Esophagus squamous epithelium (tissue), 5 donors: ENCODE measurements at places on chromosomes 11 and 22. TPM values are rescaled to one million over a fixed set of nuclear protein-coding genes. Genes with fewer than 3 reads are reported as not detected.

- H3K4me1 ChIP-seq = no peaks in the 10 kb centered on the region
- no peaks in the 10 kb centered on the region for H3K27me3 ChIP-seq
- no peak for DNase-seq
- no peaks in the 10 kb centered on the region for H3K36me3 ChIP-seq
Measured at GRCh38 chr11:22688914-22689313, 22.5 kb downstream of the GAS2 start.

ZDHHC5 gene
- total RNA-seq = 98.4 TPM

GRCh38 chr11:19577976-19578619 is 134.5 kb upstream of the NAV2 start:
- no peak for DNase-seq
- no peaks in the 10 kb centered on the region for H3K27me3 ChIP-seq
- H3K36me3 ChIP-seq = no peaks in the 10 kb centered on the region
- H3K4me1 ChIP-seq = peaks cover 8% of the 10 kb centered on the region

CAPN5 gene
- total RNA-seq = 15.9 TPM

- peaks cover 3% of the 10 kb centered on the region for H3K27me3 ChIP-seq
- no peak for DNase-seq
- no peaks in the 10 kb centered on the region for H3K4me1 ChIP-seq
- no peak overlapping the region for H3K4me3 ChIP-seq
Measured at GRCh38 chr22:33049119-33049729, 9.0 kb downstream of the SYN3 start.

- H3K27me3 ChIP-seq = no peaks in the 10 kb centered on the region
- no peak overlapping the region for H3K4me3 ChIP-seq
- H3K36me3 ChIP-seq = no peaks in the 10 kb centered on the region
Measured at GRCh38 chr11:113977701-113978100, 2.8 kb downstream of the HTR3A start.

GRCh38 chr11:3222941-3223915 is 4.6 kb upstream of the MRGPRG start:
- no peak overlapping the region for H3K4me3 ChIP-seq
- peaks cover 7% of the 10 kb centered on the region for H3K4me1 ChIP-seq
- DNase-seq = no peak
- H3K27ac ChIP-seq = no peak overlapping the region

- peaks cover 15% of the 10 kb centered on the region for H3K4me1 ChIP-seq
- no peaks in the 10 kb centered on the region for H3K36me3 ChIP-seq
- DNase-seq = no peak
Measured at GRCh38 chr11:17393472-17393871, 5.0 kb upstream of the KCNJ11 start.

- peak overlapping the region; percentile 99 for H3K27ac ChIP-seq
- no peaks in the 10 kb centered on the region for H3K36me3 ChIP-seq
- peak overlapping the region; percentile 78 for H3K4me3 ChIP-seq
- H3K27me3 ChIP-seq = no peaks in the 10 kb centered on the region
- DNase-seq = no peak
Measured at GRCh38 chr11:65423516-65424204, 1.1 kb downstream of the NEAT1 start.
